ENCODE measurements at places on chromosomes 12 and 14.

DNA sequence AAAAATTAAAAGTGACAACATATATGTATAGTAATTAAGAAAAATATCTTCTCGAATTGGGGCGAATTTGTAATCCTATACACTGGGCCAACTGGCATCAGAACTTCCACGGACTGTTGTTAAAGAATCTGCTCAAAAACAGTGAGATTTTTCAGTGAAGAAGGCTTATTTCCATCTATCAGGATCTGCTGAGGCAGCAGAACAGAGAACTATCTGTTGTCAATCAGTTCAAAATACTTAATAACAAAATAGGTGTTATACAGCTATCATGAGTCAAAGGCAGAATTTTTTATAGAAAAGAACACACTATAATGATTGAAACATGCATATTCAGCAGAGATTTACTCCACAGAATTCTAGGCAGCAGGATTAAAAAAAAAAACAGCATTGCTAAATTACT lies 41.9 kb downstream of the IFNG-AS1 start:
- DNase-seq = no peak

GRCh38 chr12:105888696-105889095 lies 250.1 kb downstream of the NUAK1 start:
- peak; percentile 30 for DNase-seq

DNA sequence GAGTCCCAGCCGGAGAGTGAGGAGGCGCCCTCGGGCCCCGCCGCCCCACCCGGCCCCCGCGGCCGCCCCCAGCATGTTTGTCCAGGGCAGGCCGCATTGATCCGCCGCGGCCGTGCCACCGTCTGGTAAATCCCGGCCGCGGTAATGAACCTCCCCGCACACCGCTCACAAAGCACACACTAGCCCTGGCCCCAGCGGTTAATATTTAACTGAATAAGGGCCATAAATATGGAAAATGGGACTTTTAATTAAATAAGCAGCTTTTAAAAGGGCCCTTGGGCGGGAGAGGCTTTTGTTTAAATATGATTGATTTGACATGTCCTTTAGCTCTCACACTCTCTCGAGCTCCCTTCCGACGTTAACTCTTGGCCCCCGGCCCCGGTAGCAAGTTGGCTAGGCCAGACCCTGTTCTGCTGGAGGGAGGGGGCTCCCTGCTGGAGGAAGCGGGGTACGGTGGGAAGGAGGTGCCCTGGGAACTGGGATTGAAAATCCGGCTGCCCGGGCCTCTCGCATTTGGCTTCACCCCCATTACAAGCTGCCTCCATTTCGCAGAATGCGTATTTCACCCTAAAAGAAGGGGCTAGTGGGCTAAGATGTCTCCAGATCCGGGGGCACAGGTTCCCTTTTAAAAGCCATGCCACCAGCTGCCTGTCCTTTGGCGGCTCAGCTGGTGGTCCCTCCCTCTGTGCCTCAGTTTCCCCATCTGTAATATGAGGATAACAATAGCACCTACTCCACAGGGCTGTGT lies 199.8 kb downstream of the RBM19 start:
- no peak for DNase-seq

- DNase-seq = no peak
These were observed 492.7 kb upstream of the MGAT4C start for GRCh38 chr12:86748894-86749293.

DNA sequence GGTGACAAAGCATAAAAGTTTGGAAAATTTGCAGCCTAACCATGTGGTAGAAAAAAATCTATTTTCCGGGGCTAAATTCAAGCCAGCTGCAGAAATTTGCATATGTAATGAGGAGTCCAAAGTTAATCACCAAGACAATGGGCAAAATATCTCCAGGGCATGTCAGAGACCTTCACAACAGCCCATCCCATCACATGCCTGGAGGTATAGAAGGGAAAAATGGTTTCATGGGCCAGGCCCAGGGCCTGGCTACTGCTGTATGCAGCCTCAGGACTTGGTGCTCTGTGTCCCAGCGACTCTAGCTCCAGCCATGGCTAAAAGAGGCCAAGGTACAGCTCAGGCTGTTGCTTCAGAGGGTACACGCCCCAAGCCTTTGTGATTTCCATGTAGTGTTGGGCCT lies 655.8 kb upstream of the MGAT4C start:
- no peak for DNase-seq

DNA sequence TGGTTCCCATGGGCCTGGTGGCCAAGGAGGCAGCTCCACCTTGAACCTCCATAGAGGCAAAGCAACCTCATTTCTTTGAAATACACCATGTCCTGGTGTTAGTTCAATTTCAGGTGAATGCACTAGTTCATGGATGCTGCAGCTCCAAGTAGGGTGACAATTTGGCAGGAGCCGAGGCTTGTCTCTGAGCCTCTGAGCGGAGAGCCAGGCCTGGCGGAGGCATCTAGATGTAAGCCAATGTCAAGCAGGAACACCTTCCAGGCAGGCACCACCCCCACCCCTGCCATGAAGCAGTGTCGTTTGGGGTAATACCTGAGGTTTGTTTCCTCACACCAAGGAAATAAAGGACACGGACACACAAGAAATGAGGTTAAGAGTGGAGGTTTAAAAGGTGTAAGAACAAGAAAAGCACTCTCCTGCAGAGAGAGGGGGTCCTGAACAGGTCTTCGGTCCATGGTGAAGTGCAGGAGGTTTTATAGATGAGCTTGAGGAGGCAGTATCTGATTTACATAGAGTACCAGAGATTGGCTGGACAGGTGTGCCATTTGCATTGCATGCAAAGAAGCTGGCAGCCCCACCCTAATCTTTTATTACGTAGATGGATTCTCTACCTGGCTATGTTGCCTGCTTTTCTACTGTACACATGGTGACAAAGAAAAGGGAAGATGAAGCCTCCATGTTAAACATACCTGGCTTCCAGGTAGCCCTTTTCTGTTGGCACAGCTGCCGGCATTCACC lies 60.3 kb downstream of the RIN3 start:
- no peak for DNase-seq

DNA sequence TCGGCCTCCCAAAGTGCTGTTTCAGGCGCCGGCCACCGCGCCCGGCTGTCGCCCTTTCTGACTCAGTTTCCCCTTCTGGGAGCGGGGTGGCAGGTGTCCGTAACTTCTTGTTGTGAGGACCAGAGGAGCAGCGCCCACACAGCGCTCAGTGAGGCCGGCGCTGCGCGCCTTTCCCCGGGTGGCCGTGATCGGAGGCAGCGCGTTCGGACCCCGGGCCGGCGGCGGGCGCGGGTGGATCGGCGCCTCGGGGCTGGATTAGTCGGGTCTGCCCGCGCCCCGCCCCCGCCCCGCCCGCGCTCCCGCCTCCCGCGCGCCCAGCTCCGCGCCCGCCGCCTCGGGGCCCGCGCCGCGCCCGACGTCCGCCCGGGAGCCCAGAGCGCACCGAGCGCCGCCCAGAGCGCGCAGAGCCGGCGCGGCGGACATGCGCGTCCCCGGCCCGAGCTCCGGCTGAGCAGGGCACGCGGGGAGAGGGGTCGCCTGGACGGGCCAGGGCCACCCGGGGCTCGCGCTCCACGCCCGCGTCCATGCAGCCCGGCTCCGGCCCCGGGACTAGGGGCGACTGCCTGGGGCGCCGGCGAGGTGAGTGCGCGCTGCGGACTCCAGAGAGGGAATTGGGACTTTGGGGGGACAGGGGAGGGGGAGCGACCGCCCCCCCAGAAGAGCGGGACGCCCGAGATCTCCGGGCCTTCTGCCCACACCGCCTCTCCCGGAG lies 50.6 kb downstream of the LRCOL1 start:
- DNase-seq = peak; percentile 36

All from IMR-90 (cell line).